ENCODE measurements at places on chromosomes 5 and 9.

- peak; percentile 69 for DNase-seq
These were observed 512.9 kb upstream of the KLF4 start for GRCh38 chr9:108002371-108002956.

DNA sequence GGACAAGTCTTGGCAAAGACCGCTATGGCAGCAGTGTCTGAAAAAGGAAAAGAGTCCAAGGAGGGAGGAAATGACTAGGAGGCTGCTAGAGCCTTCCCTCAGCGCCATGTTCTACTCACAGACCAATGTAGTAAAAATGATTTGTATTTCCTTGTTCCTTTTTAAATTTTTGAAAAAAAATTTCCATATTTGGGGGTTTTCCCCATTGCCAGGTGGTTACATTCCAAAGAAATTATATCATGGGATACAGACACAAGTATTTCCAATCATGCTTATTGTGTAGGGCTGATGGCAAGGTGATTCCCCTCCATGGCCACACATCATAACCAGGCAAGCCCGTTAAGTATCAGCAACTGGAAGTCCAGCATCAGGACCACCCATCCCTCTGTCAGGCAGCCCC, 138.2 kb downstream of the PIP5K1B start:
- no peak for DNase-seq

- peak; percentile 35 for DNase-seq
These were observed 94.5 kb downstream of the PDE4D start for GRCh38 chr5:59798862-59799667.

DNA sequence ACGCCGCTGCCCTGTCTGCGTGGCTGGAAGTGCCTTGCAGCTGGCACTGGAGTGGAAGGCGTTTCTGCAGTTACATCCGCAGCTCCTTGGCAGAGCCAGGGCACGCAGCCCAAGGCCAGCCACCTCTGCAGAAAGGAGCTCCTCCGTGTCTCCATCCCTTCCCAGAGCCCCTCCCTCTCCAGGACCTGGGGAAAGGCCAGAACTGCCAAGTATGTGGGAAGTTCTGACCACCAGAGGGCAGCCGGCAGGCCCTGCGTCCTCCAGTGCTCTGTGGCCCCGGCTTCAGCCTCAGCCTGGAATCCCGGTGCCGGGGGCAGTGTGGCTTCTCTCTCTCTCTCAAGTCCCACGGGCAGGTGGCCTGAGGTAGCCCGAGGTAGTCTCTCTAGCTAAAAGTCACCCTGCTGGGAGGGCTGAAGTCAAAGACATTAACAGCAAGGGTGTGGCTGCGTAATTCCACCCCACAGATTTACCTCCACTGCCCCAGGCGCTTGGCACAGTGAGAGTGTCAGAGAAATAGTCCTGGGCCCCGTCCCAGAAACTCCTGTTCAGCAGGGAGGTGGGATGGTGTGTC, 101.7 kb upstream of the FCN2 start:
- DNase-seq, result peak; percentile 59

DNA sequence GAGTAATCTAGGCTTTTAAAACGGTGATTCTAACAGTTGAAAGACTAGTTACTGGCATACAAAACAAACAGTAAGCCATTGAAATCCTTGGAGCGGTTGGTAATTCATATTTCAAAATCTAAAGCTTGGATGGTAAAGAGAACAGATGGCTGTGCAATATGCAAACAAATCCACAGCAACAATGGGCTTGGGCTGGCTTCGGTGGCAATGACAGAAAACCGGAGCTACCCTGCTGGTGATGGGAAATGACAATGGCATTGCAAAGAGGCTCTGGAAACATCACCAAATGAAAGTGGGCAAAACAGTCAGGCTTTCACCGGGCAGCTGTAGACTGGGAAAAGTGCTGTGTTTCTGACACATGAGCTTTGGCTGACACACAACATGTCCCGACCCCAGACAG, 42.2 kb downstream of the MED27 start:
- no peak for DNase-seq

- DNase-seq, result no peak
These were observed 397.6 kb downstream of the RASEF start for GRCh38 chr9:82665324-82665723.

- no peak for DNase-seq
These were observed 267.4 kb downstream of the GAS1 start for GRCh38 chr9:86679909-86680308.

GRCh38 chr9:137422604-137423513, at the start of the genes EXD3 and NOXA1:
EXD3 (minus strand) TSS chr9:137423162; CDS start chr9:137395357, 27,805 bp downstream.
NOXA1 (plus strand) TSS chr9:137423393; CDS start chr9:137423530, 137 bp downstream.
- DNase-seq, result peak; percentile 94

DNA sequence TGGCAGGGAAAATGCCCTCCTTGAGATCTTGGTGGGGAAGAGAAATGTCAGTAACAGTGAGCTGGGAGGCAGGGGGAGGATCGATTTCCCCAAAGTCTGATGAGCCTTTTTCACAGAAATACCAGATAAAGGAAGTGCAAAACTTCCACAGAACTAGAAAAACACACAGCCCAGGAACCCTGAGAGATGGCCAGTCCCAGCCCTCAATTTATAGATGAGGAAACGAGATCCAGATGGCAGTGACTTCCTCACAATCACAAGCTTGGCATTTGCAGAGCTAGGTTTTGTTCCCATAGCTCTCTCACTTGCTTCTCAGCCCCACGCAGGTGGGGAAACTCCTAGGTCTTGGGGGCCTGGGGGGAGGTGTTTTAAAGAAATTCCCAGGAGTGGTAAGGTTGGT, 3.8 kb upstream of the GGTA1 start:
- DNase-seq, result no peak

DNA sequence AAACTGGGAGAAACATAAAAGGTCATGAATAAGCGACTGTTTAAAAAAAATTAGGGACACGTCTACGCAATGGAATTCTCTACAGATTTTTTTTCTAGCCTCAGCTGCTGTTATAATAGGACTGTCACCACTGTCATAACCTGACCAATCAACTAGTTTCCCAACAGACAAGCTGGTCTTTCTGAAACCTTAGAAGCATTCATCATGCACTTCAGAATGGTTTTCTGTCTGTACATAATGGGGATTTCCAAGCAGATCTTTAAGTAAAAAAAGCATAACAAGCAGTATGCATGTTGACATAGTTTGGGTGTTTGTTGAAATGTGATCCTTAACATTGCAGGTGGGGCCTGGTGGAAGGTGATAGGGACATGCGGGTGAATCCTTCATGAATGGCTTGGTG, 58.3 kb upstream of the SEMA6A start:
- DNase-seq, result no peak

DNA sequence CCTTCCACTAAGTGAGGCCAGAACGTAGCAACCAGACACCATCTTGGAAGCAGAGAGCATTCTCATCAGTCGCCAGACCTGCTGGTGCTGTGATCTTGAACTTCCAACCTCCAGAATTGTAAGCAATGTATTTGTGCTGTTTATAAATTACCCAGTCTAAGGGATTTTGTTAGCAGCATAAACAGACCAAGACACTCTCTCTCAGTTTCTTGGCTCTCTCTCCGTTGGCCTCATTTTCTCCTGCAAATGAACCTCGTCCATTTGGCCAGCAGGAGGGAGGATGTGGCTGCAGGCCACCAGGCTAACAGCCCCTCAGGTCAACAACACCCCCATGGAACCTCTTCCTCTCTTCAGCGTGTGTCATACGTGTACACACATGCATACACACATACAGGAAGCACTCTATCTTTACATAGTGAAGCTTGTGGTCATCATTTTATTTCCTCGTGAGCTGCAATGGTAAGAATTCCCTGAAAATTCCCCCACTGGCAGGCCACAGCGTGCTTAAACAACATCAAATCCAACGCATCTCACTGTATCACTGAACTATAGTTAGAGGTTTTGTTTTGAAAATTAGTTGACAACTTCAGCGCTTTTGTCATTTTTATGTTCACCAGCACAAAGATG, 62.8 kb upstream of the PPP1R26 start:
- DNase-seq, result no peak

- DNase-seq, result no peak
These were observed 130.5 kb upstream of the HAND1 start for GRCh38 chr5:154608531-154609011.

GRCh38 chr5:122015471-122015870, 53.7 kb downstream of the SRFBP1 start:
- no peak for DNase-seq

- no peak for DNase-seq
These were observed 1.7 kb upstream of the MRNIP start for GRCh38 chr5:179860301-179860700.

DNA sequence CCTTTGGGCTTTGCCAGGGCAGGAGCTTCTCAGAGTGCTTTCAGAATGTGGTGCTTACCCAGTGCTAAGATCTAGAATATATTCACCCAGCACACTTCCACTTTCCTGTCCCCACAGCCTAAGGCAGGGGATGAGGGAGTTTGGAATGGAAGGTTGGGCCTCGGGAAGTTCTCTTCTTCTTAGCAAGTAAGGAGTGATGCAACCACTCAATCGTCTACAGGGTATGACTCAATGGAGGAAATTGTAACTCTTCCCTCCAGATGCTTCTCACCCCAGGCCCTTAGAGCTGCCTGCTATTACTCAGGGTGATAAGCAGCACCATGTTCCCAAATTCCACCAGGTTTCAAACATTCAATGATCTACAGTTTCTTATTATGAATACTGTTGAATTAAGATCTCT, 30.8 kb upstream of the AGGF1 start:
- DNase-seq, result peak; percentile 74

DNA sequence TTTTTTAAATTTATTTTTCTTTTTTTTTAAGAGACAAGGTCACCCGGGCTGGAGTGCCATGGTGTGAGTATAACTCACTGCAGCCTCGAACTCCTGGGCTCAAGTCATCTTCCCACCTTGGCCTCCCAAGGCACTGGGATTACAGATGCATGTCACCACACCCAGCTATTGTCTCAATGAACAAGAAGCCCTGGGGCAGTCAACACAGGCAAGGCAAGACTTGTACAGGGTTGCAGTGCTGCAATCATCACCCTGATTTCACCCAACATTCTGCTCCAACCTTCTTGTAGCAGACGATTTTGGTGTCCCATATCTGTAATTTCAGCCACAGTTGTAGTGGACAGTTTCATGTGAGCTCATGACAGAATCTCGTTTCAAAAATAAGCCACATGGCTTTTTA, 205.8 kb upstream of the KIF2A start:
- no peak for DNase-seq

DNA sequence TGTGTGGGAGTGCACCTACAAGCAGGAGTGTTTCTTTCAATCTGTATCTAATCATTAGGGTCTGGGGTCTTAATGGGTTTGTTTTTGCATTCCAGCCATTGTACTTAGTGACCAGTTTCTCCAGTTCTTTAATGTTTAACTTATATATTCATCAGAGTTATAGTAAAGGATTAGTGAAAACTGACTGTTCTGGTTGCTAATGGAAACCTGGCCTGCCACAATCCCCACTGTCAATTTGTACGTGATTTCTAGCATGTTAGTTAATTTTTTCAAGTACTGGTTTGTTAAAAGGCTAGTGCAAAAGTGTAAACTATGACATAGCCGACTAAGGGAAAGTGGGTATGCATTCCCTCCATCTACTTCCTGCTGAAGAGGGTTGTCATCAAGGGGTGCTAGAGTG, 276.1 kb downstream of the HTR1A start:
- DNase-seq, result no peak

GRCh38 chr9:84305497-84306131, 34.9 kb downstream of the SLC28A3 start:
- no peak for DNase-seq

DNA sequence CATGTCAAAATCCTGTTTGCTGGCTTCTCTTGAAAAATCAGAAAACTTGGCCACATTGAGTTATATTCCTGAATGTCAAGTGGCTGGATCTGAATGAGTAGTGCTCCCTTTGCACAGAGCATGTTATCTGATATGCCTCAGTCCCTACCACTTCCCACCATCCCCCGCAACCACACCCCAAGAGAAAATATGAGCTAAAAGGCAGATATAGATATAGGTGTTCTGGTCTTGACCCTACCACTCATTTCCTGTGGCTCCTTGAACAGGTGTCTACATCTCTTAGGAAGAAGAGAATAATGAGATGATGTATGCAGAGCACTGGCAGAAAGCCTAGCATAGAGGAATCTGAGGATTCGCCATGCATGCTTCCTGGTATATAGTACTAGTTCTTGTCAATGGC, 6.6 kb upstream of the CYSTM1 start:
- DNase-seq, result no peak

GRCh38 chr9:134294153-134295071, 31.8 kb upstream of the RXRA start:
- DNase-seq, result no peak

GRCh38 chr9:91426123-91426745, 2.6 kb upstream of the NFIL3 start:
- DNase-seq, result peak; percentile 66

DNA sequence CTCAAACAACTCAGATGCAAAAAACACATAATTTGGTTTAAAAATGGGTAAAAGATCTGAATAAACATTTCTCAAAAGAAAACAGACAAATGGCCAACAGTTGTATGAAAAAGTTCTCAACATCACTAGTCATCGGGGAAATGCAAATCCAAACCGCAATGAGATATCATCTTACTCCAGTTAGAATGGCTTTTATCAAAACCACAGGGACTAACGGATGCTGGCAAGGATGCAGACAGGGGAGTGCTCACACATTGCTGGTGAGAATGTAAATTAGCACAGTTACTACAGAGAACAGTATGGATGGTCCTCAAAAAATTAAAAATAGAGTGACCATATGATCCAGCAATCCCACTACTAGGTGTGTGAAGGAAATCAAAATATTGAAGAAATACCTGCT, 589.1 kb upstream of the ADAMTS16 start:
- no peak for DNase-seq

GRCh38 chr5:132420706-132421272, 51.3 kb downstream of the SLC22A5 start:
- DNase-seq, result no peak

GRCh38 chr5:159419576-159419975, 89.3 kb upstream of the IL12B start:
- no peak for DNase-seq

DNA sequence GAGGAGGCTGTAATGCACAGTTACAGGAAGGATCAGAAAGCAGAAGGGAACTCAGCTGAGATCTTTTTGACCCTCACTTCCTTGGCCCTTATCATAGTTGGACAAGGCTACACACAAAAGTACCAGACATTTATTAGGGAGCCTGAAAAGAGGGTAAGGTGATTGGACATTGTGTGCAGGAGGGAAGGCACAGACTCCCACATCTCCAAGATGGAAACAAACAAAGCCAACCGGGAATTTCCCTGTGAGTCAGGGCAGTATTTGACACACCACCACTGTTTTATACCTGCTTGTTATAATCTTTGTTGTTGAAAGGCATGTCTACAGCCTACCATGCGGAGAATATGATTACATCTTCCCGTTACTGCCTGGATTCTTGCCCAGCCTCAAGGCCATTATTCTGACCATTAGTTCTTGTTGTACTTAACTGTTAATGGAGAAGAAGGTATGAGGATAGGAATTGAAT, 3.0 kb upstream of the CCNG1 start:
- peak; percentile 93 for DNase-seq
